ENCODE measurements at places on chromosomes 2 and 18. TPM values are rescaled to one million over a fixed set of nuclear protein-coding genes. Genes with fewer than 3 reads are reported as not detected.
A peak's percentile ranks its signal among the peaks of the same experiment; 100 is the strongest.

DNA sequence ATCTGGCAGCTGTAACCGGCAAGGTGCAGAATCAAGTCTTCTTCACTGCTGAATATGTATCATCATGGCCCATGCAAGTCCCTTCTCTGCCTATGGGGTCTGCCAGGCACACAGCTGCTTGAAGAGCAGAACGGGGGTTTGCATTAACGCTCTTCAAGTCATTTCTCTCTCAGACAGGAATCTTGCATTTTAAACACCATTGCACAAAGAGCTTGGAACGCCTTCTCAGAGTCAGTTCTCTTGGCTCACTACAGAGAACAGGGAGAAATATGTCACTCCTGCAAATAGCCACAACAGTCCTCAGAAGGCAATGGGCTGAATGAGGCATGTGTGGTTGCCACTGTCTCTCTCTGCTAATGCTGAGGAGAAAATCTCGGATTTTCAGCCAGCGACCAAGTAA is 2173.5 kb upstream of the PIK3C3 start:
- no peak overlapping the region for H3K27ac ChIP-seq
- no peaks in the 10 kb centered on the region for H3K27me3 ChIP-seq
- H3K4me3 ChIP-seq, result no peak overlapping the region
- no peak for DNase-seq
- H3K4me1 ChIP-seq, result peaks cover 40% of the 10 kb centered on the region

GRCh38 chr2:165406173-165406572 is 63.3 kb upstream of the CSRNP3 start:
- no peaks in the 10 kb centered on the region for H3K27me3 ChIP-seq
- peaks cover 32% of the 10 kb centered on the region for H3K4me1 ChIP-seq
- H3K27ac ChIP-seq, result peak overlapping the region; percentile 25
- DNase-seq, result no peak
- H3K36me3 ChIP-seq, result peaks cover 3% of the 10 kb centered on the region

DNA sequence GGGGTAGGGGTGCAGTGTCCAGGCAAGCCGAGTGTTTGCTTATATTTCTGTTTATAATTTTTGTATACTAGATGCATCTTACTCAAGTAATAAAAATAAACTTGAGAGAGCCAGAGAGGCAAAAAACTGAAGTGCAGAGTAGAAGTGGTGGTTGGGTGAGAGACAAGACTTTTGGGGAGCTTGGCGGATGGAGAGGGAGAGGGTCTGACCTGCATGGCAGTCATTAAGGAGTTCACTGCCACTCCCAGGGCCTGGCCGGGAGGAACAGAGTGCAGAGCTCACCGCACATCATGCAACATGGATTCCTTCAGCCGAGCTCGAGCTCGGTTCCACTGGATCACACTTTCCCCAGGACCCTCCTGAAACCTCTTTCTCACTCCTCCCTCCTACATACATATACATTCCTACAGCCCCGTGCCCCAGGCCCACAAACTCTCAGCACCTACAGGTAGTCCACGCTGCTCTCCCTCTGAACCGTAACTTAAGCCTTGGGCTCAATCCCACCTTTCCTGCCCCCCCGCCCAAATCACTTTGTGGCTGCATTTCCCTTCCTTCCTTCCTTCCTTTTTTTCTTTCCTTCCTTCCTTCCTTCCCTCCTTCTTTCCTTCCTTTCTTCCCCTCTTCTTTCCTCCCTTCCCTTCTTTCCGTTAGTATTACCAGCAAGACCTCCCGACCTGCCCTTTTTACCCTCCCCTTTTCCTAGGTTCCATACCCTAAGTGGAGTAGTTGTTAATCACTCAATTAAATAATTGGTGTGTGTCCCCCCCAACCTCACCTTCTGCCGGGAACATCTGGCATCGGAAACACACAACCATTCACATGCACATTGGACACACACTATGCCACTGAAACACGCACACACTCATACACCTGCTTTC is 37.1 kb upstream of the ATP6V1B1 start:
- H3K27me3 ChIP-seq, result peaks cover 100% of the 10 kb centered on the region
- H3K4me3 ChIP-seq, result peak overlapping the region; percentile 26
- DNase-seq, result peak; percentile 58

GRCh38 chr18:57806978-57807285 is 3.8 kb upstream of the ATP8B1 start:
- H3K36me3 ChIP-seq, result no peaks in the 10 kb centered on the region
- no peak overlapping the region for H3K4me3 ChIP-seq
- peaks cover 21% of the 10 kb centered on the region for H3K4me1 ChIP-seq
- peaks cover 25% of the 10 kb centered on the region for H3K27me3 ChIP-seq

GRCh38 chr2:112794131-112794733 is 9.9 kb upstream of the IL1A start:
- H3K27me3 ChIP-seq, result no peaks in the 10 kb centered on the region
- peaks cover 56% of the 10 kb centered on the region for H3K4me1 ChIP-seq
- peaks cover 8% of the 10 kb centered on the region for H3K36me3 ChIP-seq
- no peak overlapping the region for H3K4me3 ChIP-seq
- DNase-seq, result no peak

DNA sequence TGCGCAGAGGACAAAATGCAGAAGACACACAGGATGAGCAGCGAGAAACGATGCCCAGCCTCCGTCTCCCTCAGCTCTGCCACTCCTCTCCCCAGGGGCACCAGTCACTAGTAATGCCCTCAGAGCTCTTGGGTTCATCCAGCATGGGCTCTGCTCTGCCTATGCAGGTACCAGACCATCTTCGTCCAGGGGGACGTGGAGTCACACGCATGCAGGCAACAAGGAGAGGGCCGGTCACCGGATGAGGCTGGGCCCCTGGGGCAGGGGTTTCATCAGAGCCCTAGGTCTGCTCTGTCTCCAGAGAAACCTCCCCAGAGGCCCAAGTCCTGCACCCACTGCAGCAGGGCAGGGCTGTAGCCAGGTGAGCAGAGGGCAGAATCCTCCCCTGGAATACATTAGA is 23.9 kb downstream of the RAB31 start:
- DNase-seq, result no peak
- no peak overlapping the region for H3K4me3 ChIP-seq
- no peaks in the 10 kb centered on the region for H3K27me3 ChIP-seq
- H3K27ac ChIP-seq, result no peak overlapping the region

GRCh38 chr2:3105814-3106569 is 271.6 kb downstream of the EIPR1 start:
- peaks cover 8% of the 10 kb centered on the region for H3K36me3 ChIP-seq
- DNase-seq, result no peak
- H3K4me1 ChIP-seq, result peaks cover 20% of the 10 kb centered on the region
- no peak overlapping the region for H3K4me3 ChIP-seq

DNA sequence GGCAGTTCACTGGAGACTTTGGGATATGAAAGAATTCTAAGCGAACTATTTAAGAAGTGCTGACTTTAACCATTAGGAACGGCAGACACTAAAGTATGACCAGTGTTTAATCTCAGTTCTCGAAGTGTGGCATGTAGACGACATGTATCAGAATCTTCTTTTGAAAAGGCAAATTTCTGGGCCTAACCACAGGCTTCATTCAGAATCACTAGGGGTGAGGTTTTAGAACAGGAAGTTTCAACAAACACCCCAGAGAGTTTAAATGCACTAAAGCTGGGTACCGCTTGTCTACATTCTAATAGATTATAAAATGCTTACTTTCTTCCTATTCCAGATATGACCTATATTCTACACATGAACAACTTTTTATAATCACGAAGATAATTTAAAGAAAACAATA is 180.3 kb downstream of the ANKRD44 start:
- no peaks in the 10 kb centered on the region for H3K4me1 ChIP-seq
- H3K27me3 ChIP-seq, result no peaks in the 10 kb centered on the region
- no peak overlapping the region for H3K4me3 ChIP-seq
- no peak overlapping the region for H3K27ac ChIP-seq
- H3K36me3 ChIP-seq, result no peaks in the 10 kb centered on the region

DNA sequence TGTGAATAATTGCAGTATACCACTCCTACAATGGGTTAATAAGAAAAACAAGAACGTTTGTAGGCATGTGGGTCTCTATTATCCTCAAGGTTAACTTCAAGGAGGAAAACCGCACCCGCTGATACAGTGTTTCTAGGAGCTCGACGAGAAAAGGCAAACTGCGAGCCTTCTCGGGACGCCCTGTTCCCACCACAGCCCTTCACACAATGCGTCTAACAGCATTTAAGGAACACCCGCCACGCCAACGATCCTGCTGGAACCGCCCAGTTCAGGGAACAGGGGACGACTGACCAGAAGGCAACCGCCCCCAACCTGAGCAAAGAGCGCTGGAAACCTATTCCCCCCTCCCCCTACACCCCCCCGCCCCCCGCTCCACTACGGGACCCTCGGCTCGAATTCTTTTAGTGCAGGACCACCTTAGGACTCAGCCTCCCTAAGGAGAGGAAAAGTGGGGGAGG is 710 bp upstream of the TMSB10 start:
- peak overlapping the region; percentile 72 for H3K4me3 ChIP-seq
- DNase-seq, result peak; percentile 70
- H3K36me3 ChIP-seq, result peaks cover 13% of the 10 kb centered on the region
- no peak overlapping the region for H3K27ac ChIP-seq
- peaks cover 25% of the 10 kb centered on the region for H3K4me1 ChIP-seq
- H3K27me3 ChIP-seq, result peaks cover 39% of the 10 kb centered on the region

DNA sequence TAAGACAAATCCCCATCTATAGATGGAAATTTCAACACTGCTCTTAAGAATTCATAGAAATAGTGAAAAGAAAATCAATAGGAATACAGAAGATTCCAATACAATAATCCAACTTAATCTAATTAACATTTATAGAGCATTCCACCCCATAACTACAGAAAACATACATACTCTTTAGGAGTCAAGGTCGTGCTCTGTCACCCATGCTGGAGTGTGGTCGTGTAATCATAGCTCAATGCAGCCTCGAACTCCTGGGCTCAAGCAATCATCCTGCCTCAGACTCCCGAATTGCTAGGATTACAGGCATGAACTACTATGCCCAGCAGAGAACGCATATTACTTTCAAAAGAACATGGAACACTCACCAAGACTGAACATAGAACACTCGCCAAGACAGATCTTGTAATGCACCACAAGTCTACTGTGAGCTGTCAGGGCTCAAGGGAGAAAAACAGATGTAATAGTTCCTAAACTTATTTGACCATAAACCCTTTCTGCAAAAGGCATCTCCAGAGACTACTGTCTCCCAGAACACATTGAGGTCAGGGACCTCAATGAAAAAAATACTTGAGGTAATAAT is 14.1 kb downstream of the MEMO1 start:
- peak overlapping the region; percentile 50 for H3K27ac ChIP-seq
- H3K4me3 ChIP-seq, result no peak overlapping the region
- DNase-seq, result no peak
- H3K36me3 ChIP-seq, result no peaks in the 10 kb centered on the region
- H3K4me1 ChIP-seq, result peaks cover 17% of the 10 kb centered on the region

- no peaks in the 10 kb centered on the region for H3K27me3 ChIP-seq
- no peak overlapping the region for H3K4me3 ChIP-seq
- no peak for DNase-seq
- peaks cover 7% of the 10 kb centered on the region for H3K4me1 ChIP-seq
- no peaks in the 10 kb centered on the region for H3K36me3 ChIP-seq
Observed at GRCh38 chr2:193276069-193276468, 1081.3 kb upstream of the TMEFF2 start.

- H3K4me1 ChIP-seq, result peaks cover 22% of the 10 kb centered on the region
- H3K27ac ChIP-seq, result no peak overlapping the region
- H3K4me3 ChIP-seq, result no peak overlapping the region
- peaks cover 15% of the 10 kb centered on the region for H3K27me3 ChIP-seq
Observed at GRCh38 chr2:112836163-112836560, 417 bp downstream of the IL1B start.

GRCh38 chr18:60646725-60647124 is 274.1 kb upstream of the MC4R start:
- H3K4me1 ChIP-seq, result no peaks in the 10 kb centered on the region
- no peak overlapping the region for H3K4me3 ChIP-seq
- DNase-seq, result no peak

- peaks cover 22% of the 10 kb centered on the region for H3K4me1 ChIP-seq
- H3K27ac ChIP-seq, result no peak overlapping the region
- no peaks in the 10 kb centered on the region for H3K36me3 ChIP-seq
- no peaks in the 10 kb centered on the region for H3K27me3 ChIP-seq
- DNase-seq, result no peak
Observed at GRCh38 chr2:134243244-134243643, 10.6 kb upstream of the MGAT5 start.

DNA sequence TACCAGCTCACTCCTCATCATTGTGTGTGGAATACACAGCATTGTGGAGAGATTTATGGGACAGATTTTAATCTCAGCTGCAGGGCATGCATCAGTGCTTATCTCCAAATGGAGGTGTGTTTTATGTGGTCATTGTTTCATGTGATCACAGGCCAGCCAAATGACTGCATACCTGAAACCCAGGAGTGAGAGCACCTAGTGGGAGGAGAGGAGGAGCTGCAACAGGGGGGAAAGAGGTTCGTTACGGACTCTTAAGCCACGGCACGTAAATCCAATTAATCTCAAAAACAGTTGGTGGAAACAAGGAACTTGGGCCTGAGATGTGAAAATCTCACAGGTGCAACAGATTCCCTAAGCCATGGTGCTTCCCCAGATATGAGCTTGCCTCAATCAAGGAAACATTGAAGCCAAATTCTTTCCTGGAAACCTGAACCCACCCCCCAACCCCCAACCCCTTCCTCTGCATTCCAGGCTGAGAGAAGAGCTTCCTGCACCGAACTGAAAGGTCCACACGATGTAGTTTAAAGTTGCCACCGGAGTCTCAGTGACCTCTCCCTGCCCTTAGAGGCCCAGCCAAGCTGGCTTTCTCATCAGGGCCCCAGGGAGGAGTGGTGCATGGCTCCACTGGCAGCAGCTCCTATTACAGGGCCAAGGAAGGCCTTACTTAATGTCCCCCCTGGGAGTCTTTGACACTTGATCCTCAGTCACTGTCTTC is 167.4 kb downstream of the C1D start:
- no peak overlapping the region for H3K27ac ChIP-seq
- no peaks in the 10 kb centered on the region for H3K36me3 ChIP-seq
- H3K4me3 ChIP-seq, result no peak overlapping the region
- H3K27me3 ChIP-seq, result peaks cover 65% of the 10 kb centered on the region

GRCh38 chr2:26612034-26612433 is 29.1 kb downstream of the CIB4 start:
- H3K4me1 ChIP-seq, result peaks cover 27% of the 10 kb centered on the region
- no peak overlapping the region for H3K27ac ChIP-seq
- no peaks in the 10 kb centered on the region for H3K36me3 ChIP-seq

GRCh38 chr18:9552191-9552590 is 62.2 kb downstream of the PPP4R1 start:
- H3K4me1 ChIP-seq, result peaks cover 14% of the 10 kb centered on the region
- H3K27me3 ChIP-seq, result no peaks in the 10 kb centered on the region
- H3K27ac ChIP-seq, result no peak overlapping the region
- no peak for DNase-seq
- no peak overlapping the region for H3K4me3 ChIP-seq

The CXCR2 gene
- 0.87 TPM for total RNA-seq

The EGR4 gene
- total RNA-seq, result 0.09 TPM

The CNTNAP5 gene
- total RNA-seq, result 0.34 TPM

The ERCC3 gene
- 43.8 TPM for total RNA-seq

The RNU2-63P gene
- 5.2 TPM for total RNA-seq

The BOLA3 gene
- 66.1 TPM for total RNA-seq

The ERICH2 gene
- total RNA-seq, result 1.6 TPM

The PDE1A gene
- 0.25 TPM for total RNA-seq

The ALLC gene
- total RNA-seq, result not detected

The MALT1 gene
- 13.2 TPM for total RNA-seq

The WDCP gene
- total RNA-seq, result 30.5 TPM

All from WTC11 (cell line).